ENCODE measurements at places on chromosomes 3 and 15.

- no peak for DNase-seq
Measured at GRCh38 chr3:164852866-164853265, 225.4 kb downstream of the SI start.

DNA sequence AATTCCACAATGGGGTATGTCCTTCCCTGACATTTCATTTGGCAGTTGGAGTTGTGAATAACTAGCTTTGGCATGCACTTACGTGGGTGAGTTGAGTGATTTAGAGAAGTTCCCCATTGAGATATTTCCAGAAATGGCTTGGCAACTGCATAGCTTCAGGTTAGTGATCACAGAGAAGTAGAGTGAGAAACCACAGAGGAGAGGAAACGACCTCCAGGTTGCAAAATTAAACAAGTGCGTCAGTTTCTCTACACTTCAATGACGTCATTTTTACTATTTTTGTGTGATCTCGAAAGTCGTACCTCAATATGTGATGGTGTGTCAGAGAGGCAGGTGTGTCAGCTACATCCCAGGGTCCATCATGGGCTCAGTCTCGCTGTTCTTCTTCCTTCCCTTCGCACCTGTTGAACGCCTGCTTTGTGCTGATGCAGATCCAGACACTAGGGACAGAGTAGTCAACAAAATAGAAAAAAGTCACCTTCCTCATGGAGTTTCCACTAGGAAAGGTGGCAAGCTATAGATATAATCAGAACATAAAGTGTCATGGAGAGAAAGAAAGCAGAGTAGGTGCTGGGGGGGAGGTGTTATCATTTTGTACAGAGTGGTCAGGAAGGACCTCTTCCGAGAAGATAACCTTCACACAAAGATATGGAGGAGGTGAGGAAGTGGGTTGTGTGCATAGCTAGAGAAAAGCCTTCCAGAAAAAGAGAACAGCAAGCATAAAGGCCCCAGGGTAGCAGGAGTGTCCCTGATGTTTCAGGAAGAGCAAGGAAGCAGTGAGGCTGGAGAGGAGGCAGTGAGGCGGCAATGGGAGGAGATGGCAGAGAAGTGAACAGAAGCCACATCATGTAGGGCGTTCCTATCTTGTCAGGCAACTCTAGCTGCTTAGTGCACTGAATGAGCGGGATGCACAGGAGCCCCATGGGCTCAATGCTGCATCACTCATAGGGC lies 75.6 kb downstream of the MCTP2 start:
- no peak for DNase-seq

- no peak for DNase-seq
Measured at GRCh38 chr3:149145356-149145755, 15.9 kb downstream of the HPS3 start.

- DNase-seq = no peak
Measured at GRCh38 chr15:74038707-74039655, 43.4 kb downstream of the GOLGA6A start.

- no peak for DNase-seq
Measured at GRCh38 chr3:32313723-32314473, 75.4 kb downstream of the CMTM8 start.

DNA sequence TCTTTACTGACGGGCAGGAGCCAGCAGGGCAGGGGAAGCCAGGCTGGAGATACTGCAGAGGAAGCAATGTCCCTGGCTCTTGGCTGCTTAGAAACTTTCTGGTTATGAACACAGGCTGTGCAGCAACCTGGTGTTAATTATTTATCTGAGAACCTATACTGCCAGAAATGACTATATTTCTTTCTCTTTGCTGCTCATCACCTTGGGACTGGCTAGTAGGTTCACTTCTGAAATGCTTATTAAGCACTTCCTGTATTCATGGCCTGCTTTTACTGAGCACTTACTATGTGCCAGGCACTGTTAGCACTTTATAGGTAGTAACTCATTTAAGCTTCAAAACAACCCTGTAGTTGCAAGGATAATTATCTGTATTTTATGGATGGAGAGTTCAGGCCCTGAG lies 57.6 kb downstream of the RAB11A start:
- DNase-seq = no peak

DNA sequence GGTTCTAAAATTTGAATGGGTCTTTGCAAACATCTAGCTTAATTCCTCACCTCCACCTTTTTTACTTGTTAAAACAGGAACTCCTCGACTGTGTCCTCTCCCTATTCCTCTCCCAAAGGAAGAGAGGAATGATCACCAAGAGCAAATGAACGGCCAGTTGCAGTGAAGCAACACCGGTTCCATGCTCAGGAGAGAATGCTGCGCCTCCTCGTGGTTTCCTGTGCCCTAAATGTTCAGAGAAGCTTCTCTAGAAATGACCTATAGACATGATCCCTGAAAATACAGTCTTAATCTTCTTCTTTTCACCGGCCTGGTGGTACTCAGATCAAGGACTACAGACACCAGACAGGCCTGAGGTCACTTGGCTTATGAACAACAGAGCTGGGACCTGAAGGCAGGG lies 65.1 kb upstream of the GUCA1C start:
- no peak for DNase-seq

DNA sequence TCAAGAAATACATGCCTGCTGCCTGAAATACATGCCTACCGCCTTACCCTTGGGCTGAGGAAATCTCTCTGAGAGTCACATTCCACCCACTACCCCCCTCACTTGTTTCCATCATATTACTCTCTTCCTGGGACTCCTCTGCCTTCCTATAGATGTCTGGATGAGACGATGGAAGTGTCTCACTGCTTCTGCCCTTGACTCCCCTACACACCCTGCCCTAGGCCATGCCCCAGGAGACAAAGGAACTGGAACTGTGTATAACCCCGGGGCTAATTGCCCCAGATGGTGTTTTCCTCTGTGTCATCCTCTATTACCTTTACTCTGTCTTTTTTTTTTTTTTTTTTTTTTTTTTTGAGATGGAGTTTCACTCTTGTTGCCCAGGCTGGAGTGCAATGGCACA lies 102.0 kb downstream of the GTPBP8 start:
- no peak for DNase-seq

GRCh38 chr3:157113832-157114505 lies 46.0 kb downstream of the CCNL1 start:
- no peak for DNase-seq

Data from C1 segment of cervical spinal cord (tissue), 14 donors.